Ovary (tissue), 10 donors: ENCODE measurements at places on chromosomes 2 and 18. TPM values are rescaled to one million over a fixed set of nuclear protein-coding genes. Genes with fewer than 3 reads are reported as not detected.

The KCNIP3 gene
- polyA plus RNA-seq, result 2.2 TPM

DNA sequence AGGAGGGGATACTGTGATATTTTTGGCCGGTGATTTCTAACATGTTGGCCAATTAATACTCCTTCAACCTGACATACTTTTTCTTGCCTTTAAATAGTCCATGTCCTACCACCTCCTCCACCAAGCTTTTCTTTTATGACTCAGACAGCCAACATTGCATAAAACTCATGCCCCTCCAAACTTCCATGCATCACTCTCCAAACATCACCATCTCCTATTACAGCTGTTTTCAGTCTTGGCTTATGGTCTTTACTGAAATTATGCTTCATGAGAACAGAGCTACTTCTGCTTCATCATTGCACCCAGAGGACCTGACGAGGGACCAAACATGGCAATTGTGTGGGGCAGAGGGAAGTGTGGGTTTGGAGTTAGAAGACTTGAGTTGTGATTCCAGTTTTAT lies 305.4 kb downstream of the LPIN1 start:
- DNase-seq, result no peak

DNA sequence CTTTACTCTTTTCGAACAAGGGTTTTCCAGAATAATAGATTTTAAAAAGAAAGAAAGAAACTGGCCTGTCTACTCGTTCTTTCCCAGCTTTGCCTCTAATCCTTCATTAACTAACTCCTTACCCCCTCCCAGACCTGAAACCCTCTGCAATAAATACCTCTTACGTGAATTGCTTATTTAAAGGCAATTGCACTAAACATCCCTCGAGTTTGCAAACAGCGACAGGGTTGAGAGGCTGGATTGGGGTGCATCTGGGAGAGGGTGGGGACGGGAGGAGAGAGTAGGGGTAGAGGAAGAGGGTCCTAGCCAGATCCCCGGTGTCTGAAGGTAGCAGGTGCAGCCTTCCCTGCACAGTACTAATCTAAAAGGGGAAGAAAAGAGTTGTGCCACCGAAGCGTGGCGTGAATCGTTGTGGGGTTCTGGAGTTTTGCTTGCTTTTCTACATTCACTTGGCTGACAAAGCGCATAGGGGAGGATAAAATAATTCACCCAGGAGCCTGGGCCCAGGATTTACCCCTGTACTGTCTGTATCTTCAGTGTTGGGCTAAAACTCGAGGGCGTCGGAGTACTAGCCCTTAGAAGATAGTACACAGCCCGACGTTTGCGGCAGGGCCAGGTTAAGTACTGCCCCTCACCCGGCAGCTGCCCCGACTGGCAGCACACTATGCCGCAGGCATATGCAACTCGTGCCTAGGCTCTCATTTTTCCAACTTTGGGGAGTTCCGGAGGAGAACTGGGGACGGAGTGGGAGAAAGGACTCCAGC lies 1.9 kb upstream of the NEUROD1 start:
- DNase-seq, result no peak

DNA sequence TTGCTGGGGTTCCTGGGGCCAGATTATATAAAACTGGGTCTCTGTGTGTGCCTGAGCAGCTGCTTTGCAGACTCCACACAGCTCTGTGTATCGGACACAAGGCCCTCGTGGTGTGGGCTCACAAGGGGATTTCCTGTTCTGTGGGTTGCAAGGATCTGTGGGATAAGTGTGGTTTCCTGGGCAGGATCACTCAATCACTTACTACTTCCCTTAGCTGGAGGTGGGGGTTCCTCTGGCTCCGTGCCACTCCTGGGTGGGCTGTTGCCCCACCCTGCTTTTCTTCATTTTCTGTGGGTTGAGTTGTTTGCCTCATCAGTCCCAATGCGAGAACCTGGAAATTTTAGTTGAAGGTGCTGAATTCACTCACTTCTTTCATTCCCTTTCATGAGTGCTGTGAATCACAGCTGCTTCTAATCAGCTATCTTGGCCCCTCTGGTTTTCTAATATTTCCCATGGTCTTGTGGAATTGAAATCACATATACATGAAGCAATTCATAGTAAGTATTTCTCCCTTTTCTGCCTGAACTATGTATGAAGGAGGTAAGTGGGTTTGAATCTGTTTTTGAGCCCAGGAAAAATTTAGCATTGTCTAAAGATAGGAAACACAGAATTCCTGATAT lies 196.3 kb downstream of the DCDC2C start:
- DNase-seq, result no peak

- DNase-seq, result no peak
Measured at GRCh38 chr2:10080536-10081304, 509 bp upstream of the CYS1 start.

GRCh38 chr2:165631089-165631488 lies 161.6 kb downstream of the CSRNP3 start:
- no peak for DNase-seq

DNA sequence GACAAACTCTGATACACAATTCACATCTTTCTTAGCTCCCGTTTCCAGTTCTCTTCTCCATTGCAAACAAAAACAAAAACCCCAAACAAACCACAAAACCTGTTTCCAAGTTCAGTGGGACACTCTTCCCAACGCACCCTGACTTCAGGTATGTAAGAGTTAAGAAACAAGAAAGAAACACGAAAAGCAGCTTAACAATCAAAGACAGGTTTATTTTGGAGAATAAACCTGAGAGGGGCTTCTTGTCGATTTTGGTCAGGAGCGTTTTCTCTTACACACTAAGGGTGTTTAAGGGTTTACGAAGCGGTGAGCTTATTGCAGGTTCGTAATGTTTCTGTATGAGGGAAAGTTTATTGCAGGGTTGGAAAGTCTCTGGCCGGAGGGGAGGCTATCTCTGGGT lies 905 bp upstream of the ATG16L1 start:
- no peak for DNase-seq

DNA sequence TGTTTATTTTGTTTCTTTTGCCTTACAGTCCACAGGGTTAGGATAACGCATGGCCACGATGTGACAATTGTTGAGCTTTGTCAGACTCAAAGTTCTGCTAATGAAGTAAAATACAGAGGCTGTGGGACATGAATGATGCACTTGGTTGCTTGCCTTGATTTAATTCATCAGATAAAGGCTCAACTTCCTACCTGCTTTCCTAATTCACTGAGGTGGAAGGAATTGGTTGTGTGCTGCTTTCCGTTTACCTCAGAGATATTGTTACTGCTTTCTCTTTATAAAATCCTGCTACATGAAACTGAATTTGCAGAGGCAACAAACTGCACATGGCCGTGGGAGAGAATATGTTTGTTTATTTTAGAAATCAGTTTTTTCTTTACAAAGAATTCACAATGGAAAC lies 6.6 kb downstream of the RIT2 start:
- DNase-seq, result no peak

DNA sequence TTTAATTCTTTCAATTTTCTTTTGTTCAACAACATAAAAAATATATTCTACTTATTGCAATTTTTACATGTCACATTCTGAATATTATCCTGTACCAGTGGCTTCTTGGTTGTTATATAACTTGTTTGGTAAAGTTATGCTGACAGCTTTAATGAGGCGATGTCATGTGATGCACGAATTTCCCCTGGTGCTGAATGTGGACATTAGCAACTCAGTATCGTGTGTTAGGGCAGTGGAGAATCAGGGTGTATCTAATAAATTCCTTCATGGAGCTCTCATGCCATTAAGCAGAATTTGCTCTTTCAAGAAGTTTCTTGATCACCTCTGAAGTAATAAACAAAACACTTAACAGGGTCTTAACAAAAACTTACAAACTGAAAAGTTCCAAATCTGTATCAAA lies 99.6 kb upstream of the DNMT3A start:
- no peak for DNase-seq

- DNase-seq, result no peak
Measured at GRCh38 chr2:238838786-238839327, 9.0 kb upstream of the TWIST2 start.

DNA sequence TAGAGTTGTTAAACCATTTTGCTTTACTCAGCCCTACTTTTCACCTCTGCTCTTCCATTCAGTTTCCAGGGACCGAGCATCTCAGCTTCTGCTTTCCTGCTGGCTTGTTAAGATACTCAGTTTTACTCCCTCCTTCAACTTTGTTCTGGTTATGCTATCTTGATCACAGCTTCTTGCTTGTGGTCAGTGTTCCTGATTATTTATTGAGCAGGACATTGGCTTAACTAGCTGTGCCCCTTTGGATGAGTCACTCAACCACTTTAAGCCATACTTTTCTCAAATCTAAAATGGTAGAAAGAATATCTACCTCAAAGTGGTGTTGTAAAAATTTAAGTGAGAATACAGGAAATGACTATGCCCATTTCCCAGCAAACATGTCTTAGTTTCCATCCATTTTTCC lies 124.0 kb downstream of the KYNU start:
- DNase-seq, result no peak

GRCh38 chr2:80086831-80087230 lies 217.7 kb downstream of the LRRTM1 start:
- DNase-seq, result no peak
